ENCODE measurements at places on chromosomes 4 and X.

GRCh38 chr4:140463182-140463581 lies 34.9 kb downstream of the MGAT4D start:
- DNase-seq: no peak

DNA sequence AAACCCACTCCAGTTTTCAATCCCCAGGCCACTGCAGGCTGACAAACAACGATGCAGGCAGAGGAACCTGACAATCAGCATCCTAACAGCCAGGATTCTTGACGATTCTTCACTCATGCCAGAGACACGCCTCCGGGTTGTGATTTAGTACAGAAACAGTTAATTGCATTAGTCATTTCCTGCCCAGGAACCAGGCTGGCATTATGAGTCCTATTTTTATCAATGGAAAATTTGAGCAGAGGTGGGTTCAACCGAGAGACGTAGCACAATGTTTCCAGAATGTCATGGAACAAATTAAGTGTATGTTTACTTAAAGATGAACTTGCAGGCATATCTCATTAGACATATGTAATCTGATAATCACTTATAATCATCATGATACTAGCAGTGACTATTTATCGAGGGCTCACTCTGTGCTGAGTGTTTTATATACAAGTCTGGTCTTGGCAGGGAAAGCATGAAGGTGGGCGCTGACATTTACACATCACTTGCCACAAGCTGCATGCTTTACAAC lies 159.7 kb downstream of the NSUN7 start:
- no peak for DNase-seq

DNA sequence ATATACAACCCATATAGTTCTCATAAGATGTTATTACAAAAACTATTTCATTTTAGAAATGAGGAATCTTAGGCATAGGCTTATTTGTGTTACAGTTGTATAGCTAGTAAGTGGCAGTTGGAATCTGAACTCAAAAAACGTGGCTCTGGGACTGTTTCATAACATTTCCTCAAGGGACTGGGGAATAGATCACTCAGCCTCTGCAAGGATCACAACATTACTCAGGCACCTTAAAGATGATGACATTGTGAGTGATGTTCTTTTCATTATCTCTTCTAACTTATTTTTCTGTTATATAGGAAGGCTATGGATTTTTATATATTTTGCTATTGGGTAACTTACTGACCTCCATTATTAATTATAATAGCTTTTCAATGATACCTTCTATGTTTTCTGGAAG lies 774.2 kb upstream of the LCORL start:
- no peak for DNase-seq

- DNase-seq: no peak
These were observed 54.8 kb downstream of the PPP2R2C start for GRCh38 chr4:6417516-6418050.

GRCh38 chr4:189048119-189048518 lies 892.6 kb upstream of the FRG1 start:
- no peak for DNase-seq

GRCh38 chr4:183342541-183343533 lies 20.6 kb upstream of the CLDN24 start:
- DNase-seq: no peak

DNA sequence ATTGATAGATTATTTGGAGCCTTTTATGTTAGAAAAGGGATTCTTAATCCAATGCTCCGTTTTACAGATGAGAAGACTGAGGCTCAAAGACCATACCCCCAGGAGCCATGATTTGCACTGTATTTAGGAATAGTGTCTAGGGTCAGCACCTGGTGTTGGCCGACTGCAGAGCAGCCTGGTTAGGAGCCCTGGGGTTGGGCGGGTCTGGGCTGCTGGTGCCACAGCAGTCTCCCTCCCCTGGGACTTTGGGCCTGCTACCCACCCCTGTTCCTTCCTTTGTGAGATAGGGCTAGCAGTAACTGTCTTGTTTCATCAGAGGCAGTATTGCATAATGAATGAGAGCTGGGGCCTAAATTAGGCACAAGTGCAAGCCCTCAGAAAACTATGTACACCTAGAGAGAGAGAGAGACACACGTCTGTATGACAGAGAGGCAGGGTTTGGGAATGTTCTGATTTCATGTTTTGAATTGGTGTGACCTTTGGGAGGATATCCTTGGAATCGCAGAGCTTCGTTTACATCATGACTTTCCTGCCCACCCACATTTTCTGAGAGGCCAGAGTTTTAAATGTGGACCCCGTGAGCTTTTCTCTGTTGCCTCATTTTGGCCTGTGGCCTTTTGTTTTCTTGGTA lies 111.7 kb downstream of the PTTG2 start:
- peak; percentile 3 for DNase-seq

All from NCI-H2171 treated with DMSO at 0.1 percent for 48 hours (cell line).